ENCODE measurements at places on chromosomes 2 and 18. TPM values are rescaled to one million over a fixed set of nuclear protein-coding genes. Genes with fewer than 3 reads are reported as not detected.

CABYR gene
- 0.38 TPM for total RNA-seq

SKOR2 gene
- not detected for total RNA-seq

ZNF521 gene
- 29.4 TPM for total RNA-seq

KIF5C gene
- total RNA-seq, result 1.4 TPM

GPR75 gene
- total RNA-seq, result 1.3 TPM

All from left cardiac atrium (tissue), 4 donors.